Left renal cortex interstitium (tissue), 4 donors: ENCODE measurements at places on chromosomes 2 and 18. TPM values are rescaled to one million over a fixed set of nuclear protein-coding genes. Genes with fewer than 3 reads are reported as not detected.

The PDE1A gene
- 18.1 TPM for polyA plus RNA-seq

The NOL4 gene
- 1.8 TPM for polyA plus RNA-seq

The DNAH6 gene
- polyA plus RNA-seq = 2.1 TPM

The GNLY gene
- polyA plus RNA-seq = 0.64 TPM

The ZBTB7C gene
- 17.1 TPM for polyA plus RNA-seq

GRCh38 chr2:148253685-148254084, 232.8 kb downstream of the MBD5 start:
- DNase-seq = no peak

- DNase-seq = no peak
These were observed 97.2 kb downstream of the TDRD15 start for GRCh38 chr2:21220930-21221329.

DNA sequence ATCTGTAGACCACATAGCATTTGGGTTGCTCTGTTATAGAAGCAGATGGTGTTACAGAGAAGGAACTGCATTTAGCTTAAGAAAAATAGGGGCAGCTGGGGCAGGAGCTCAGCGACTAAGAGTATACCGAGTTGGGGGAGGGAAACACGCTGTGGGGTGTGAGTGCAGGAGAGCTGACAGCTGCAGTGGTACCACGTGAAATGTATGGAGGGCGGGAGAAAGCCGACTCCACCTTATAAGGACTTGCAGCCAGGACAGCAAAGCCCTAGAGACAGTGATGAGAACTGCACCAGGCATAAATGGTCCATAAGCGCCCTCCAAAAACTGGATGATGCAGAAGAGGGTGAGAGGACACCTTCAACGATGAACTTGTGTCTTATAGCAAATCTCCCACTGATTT, 237.6 kb downstream of the PRKCE start:
- no peak for DNase-seq

GRCh38 chr18:67010919-67011318, 407.0 kb upstream of the CDH19 start:
- no peak for DNase-seq

DNA sequence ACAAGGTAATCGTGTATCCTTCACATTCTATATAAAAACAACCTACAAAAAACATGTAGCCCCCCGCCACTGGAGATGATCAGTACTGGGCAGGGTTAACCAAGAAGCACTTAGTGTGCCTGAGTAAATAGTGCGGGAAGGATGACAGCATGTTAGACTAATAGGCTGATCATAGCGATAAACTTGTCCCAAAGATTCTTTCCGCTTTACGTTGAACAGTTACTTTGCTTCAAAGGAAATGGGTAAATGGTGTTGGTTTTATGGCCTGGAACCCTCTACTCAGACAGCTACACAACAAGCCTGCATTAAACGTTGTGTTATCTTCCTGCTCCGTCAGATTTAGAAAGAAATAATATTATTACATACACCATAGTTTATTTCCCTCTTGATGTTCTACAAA, 67.7 kb downstream of the CTAGE1 start:
- DNase-seq = no peak

DNA sequence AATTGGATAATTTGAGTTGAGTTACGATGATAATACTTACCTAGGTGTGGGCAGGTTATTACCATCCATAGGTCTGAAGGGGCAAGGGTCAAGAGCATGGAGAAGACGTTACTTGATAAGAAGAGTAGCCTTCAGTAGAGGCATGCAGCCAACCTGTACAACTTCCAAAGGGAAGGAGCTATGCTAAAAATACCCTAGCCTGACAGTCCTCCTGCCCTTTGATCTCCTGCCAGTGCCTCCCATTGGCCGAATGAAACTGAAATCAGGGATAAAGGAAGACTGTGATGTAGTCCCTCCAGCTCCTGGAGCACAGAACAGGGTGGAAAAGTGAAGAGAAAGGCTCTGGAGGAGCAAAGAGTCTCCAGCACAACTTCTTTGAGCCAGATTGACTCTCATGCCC, 487.4 kb downstream of the ADCYAP1 start:
- no peak for DNase-seq

DNA sequence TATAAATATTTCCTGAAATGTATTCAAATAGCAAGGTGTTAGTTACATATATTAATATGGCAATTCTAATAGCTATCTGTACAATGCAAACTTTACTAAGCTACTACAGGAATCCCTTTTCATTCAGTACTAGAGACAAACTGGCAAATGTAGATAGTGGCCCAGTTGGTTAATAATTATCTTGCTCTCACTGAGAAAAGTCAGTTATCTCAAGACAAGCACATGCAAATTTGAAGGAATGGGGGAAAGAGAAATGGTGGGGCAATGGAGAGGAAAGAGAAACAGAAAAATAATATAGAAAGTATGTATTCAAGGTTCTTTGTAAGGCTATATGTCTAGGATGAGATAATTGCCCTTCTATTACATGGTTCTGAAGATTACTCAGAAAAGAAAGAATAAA, 280.0 kb downstream of the FIGN start:
- DNase-seq = no peak

DNA sequence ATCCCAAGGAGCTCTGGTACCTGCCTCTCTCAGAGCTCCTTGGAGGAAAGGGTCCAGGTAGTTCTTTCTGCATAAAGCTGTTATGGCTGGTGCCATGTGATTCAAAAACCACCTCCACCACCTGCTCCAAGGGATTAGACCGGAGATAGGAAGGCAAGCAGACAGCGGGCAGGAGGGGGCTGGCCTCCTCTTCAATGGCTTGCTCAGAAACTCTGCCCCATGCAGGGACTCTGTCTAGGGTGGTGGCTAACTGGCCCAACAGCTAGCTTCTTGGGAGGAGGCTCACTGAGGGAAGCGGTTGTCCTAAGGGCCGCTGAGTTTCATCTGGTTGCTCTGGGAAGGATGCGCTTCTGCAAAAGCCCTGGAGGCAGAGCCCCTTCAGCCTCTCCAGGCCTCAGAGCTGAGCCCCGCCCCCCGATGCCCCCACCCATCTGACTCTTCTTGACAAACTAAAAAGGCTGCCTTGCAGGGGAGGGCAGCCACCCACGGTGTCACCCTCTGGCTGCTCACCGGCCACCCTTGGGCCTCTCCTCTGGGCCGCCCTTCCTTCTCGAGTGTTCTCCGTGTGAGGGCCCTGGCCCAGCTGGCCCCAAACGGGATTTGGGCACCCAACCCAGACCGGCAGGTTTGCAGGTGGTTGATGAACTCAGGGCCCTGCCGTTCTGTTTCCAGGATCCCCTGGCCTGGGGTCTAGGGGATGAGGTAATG, 90.2 kb downstream of the MCFD2 start:
- DNase-seq = no peak

DNA sequence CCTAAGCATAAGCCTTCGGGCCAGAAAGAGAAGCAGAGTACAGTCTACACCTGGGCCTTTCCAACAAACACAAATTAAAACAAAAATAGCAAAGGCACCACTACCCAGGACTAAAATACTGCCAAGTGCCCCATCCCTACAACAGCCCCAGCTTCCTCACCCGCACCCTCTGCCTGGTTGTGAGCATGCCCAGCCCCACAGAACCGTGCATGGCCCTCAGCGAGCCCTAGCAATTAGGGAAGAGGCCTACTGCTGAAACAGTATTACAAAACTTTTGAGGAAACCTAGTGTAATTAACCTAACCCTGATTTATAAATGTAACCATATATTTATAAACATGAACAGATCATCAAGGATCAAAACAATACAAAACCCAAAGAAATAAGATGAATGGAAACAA, 44.2 kb downstream of the FARSB start:
- no peak for DNase-seq

DNA sequence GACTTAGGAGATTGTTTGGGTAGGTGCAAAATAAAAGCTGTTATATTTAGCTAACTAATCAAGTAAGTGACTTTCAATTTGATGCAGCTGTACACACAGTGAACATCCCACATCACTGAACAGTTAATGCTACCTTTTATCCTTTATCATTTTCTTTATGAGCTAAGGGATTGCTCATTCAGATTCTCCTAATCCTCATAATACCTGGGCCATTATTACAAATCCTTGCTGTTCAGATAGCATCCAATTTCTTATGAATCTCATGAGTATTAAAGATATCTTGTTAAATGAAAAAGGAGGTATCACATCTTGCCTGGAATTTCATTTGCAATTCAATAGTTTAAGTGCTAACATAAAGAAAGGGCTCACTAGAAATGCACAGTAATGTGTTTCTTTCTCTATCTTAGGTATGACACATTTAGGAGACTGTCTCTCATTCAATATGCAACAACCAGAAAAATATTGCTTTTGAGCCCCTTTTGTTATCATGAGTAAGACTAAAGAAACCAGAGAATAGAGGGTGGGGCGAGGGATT, 918.5 kb downstream of the CBLN2 start:
- no peak for DNase-seq
